GDM1 (cell line): ENCODE measurements at places on chromosomes 1 and 21.

DNA sequence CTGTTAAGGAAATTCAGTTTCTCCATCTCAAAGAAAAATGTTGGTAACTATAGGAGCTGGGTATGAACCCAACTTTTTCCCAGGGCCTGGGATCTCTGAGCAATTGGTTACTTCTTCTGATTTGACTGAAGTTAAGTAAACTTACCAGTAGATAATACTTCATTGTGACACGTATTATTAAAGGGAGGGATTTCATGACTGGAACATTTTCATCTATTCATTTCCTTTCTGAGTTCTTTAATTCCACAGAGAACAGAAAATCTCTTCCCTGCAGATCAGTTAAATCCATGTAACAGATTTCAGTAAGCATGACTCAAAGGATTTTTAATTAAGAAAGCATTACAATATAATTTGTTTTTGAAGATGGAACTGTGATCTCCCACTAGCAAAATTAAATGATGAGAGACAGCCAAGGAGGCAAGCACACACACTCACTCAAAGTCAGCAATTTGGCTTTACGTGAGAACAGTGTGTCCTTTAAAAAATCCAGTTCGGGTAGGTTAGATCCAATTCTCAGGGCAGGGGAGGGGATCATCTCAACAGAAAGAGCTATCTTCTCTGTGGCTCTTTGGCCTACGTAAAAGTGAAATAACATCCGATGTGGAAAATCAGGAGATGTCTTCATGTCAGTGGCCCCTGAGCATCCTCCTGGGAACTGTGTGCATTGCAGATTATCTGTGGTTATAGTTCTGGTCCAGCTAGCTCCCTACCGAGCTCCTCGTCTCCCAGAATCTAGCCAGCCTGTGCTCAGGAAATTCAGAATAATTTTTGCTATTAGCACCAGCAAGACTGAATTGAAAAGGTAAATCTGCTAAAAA, 10.8 kb upstream of the MYOC start:
- DNase-seq = no peak

GRCh38 chr1:38183096-38183495, 136.5 kb upstream of the POU3F1 start:
- DNase-seq = no peak

- peak; percentile 93 for DNase-seq
Measured at GRCh38 chr1:74197657-74198552, at the start of the genes FPGT and LRRIQ3. TSS of gene FPGT (plus strand) at chr1:74198242. CDS start at chr1:74198279, 37 bp downstream. TSS of gene LRRIQ3 (minus strand) at chr1:74198176. CDS start at chr1:74183684, 14,492 bp downstream.

- peak; percentile 42 for DNase-seq
Measured at GRCh38 chr1:41427916-41428737, 56.4 kb downstream of the EDN2 start.

- DNase-seq = peak; percentile 46
Measured at GRCh38 chr1:109089242-109090015, 1.1 kb upstream of the TMEM167B start.

GRCh38 chr1:212513586-212513985, 80.9 kb downstream of the NENF start:
- DNase-seq = no peak

DNA sequence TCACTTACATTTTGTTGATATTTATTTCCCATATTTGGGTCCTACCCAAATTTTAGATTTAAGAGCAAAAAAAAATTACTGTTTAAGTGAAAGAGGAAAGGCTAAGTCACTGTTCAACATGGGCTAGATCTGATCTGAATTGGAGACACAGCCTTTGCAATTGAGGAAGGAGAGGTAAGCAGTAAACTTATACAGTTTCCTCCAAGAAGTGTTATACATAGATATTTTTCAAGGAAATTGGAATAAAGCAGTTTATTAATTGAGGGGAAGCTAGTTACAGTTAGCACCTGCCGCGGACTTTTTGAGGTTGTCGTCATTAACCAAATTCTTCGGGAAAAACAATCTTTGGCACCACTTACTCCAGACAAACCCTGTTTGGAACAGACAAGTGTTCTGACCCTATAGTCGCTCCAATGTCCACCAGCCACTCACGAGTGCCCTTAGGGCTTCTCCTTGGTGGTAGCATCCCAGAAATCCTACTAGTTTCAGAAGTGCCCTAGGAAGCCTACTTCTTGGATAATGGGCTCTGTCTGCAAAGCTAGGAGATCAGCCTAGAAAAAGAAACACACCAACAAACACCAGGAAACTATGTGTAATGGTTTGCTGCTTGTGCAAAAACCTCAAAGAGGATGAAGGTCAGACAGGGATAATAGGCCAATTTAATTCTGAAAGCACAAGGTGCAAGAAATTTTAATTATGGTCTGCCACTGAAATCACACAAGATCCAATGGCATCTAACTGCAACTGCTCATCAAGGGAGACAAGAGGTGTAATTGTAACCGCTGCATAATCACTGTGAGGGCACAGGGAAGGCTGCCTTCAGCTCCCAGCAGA, 2.5 kb downstream of the WLS start:
- DNase-seq = no peak

DNA sequence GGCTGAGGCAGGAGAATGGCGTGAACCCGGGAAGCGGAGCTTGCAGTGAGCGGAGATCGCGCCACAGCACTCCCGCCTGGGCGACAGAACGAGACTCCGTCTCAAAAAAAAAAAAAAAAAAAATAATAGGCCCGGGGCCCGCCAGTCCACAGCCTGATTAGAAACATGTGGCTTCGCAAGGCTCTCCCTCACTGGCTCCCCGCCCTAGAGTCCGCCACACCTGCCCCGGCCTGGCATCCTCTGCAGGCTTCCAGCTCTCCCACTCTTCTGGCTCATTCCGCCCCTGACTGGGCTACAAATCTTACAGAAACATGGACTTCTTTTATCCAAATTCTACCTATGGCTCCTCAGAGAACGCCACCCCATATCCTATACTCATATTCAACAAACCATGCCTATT, 32.4 kb downstream of the PGBD5 start:
- DNase-seq = no peak

- DNase-seq = no peak
Measured at GRCh38 chr1:207711285-207711684, 40.6 kb upstream of the CD46 start.

GRCh38 chr1:52305417-52306226, 60.4 kb downstream of the CC2D1B start:
- DNase-seq = no peak

DNA sequence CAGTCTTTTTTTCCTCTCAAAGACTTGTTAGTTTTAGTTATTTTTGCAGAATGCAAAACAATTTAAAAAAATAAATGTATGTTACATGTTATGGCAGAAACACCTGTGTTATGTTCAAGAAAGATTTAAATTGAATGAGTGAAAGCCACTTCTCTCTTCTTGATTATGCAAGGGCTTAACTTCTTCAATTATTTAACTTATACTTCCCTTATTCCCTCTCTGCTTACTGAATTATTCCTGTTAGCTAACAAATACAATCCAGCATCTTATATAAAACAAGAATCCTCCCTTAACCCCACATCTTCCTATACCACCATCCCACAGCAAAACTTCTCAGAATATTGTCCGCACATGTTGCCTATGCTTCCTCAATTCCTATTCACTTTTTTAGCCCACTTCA, 10.7 kb upstream of the FCER1A start:
- no peak for DNase-seq

GRCh38 chr1:44030605-44031251, 534 bp downstream of the SLC6A9 start:
- DNase-seq = no peak

- no peak for DNase-seq
Measured at GRCh38 chr1:180504186-180504585, 1.8 kb upstream of the ACBD6 start.

DNA sequence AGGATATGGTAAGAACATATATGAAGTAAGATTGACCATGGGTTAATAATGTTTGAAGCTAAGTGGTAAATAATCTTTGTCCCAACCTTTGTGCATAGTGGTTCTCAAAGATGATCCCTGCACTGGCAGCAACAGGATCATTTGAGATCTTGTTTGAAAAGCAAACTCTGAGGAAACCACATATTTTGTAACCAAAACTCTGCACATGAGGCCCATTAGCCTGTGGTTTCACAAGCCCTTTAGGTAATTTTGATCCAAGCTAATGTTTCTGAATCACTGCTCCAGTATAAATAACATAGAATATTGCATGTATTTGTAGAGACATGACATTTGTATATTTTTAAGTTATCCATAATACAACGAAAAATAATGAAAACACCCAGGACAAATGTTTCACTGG, 147.9 kb upstream of the RGS18 start:
- DNase-seq = no peak

DNA sequence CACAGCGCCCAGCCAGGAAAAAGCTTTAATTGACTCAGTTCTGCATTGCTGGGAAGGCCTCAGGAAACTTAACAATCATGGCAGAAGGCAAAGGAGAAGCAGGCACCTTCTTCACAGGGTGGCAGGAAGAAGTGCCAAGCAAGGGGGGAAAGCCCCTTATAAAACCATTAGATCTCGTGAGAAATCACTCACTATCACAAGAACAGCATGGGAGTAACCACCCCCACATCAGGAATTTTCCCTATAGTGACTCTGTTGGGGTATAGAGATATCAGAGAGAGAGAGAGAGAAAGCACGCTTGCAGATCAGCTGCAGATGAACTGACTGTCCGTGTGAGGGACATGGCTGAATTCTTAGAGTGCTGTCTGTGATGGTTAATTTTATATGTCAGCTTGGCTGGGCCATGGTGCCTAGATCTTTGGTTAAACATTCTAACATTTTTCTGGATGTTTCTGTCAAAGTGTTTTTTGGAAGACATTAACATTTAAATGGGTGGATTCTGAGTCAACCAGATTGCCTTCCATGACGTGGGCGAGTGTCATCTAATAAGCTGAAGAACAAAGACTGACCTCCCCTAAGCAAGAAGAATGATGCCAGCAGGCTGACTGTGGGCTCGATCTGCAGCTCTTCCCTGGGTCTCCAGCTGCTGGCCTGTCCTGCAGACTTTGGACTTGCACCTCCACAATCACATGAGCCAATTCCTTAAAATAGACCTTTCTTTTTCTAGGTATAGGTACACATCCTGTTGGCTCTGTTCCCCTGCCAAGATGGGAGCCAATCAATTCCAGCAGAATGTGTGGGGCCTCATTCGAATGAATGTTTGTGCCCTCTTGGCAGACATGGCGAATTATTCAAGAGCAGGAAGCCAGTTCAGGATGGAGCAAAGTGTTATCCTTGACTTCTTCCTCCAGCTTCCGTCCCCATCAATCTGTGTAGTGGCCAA, 21.4 kb upstream of the CPT2 start:
- no peak for DNase-seq

DNA sequence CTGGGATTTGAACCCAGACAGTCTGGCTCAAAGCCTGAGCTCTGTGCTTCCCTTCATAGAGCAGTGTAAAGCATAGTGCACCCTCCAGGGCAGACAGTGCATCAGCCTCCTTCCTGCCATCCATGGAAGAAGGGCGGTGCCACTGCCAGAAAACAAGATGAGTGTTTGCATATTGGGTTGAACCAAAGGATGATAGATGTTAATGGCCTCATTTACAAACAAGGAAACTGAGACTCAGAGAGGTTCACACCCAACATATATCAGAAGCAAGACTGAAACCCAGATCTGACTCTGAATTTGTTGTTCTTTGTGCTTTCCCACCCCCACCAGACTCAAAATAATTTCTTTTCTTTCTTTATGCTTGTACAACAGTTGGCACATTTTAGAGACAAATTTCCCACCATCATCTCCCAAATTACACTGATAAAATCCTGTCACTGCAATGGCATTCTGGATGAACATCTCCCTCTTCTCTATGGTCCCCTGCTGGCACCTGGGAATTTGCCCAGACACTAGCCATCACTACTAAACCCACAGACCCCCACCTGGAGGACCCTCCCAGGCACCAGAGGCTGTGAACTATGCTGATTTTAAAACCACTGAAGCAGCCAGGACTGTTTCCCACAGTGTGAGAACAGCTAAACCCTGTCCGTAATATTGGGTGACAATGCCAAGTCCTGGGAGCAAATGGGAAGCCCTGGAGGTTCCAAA, 45.4 kb upstream of the MPZL1 start:
- DNase-seq = no peak

DNA sequence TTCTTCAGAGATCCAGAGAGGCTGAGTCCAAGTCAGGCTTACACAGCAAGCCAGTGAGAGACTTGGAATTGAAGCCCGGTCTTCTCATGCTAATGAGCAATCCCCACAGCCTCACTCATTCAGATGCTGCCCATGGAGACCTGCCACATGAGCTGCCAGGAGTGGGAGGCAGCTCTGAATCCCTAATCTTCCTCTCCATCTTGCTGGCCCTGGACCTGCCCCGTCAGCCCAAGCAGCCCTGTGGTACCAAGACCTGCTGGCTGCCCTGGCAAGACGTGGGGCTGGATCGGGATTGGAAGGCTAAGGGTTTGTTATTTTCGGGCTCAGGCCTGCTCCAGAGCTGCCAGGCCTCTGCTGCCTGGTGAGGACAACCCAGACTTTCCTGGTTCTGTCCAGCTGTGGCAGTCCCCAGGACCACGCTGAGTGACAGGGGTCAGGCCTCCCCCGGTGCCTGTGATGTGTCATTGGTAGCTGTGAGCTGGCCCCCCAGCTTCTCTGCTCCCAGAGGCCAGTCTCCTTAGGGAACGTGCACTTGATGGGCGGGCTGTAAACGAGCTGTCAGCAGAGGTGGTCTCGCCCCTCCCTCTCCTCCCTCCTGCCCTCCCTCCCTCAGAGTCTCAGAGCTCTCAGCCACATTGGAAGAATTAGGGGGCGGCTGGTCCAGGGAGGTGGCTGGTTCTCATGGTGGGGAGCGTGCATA, 135.0 kb downstream of the FOXD2 start:
- no peak for DNase-seq

DNA sequence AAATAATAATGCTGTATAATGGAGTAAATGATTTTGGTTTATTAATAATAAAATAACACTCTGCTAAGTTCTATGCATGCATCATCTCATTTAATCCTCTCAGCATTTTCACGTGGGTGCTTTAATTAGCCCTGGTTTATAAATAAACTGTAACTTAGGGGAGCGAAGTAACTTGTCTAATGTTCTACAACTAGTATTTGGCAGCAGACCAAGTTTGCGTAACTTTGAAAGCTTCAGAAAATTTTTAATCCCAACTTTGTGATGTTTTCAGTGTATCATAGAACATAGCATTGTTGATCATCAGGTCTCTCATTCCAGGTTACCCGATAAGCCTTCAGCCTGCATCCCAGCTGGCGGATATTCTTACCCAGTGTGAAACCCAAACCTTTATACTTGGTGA, 322.4 kb upstream of the SGIP1 start:
- DNase-seq = no peak

GRCh38 chr1:243471754-243472745, 216.2 kb downstream of the SDCCAG8 start:
- no peak for DNase-seq

DNA sequence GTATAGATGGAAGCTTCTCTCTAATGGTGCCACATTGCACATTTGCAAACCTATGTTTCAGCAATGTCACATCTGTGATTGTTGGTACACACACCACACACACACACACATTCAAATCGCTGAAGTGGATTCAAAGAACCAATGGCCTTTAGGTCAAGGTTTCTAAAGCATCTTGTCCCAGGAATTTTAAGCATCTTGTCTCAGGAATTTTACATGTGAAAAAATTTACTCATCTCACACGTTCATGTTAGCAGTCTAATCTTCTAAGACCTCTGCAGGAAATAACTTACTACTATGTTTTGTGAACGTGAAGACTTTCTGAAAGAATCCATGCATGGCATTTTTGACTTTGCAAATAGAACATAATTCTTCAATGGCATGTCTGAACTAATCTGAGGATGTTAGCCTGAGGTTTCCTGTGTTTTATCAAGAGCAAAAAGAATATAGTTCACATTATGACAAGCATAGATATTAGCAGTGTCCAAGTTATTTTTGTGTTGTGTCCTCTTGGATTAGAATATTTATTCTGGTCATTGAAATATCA, 125.1 kb downstream of the CYYR1 start:
- DNase-seq = no peak
